Hypothalamus (tissue), 51 donors: ENCODE measurements at places on chromosomes 5 and 9.

DNA sequence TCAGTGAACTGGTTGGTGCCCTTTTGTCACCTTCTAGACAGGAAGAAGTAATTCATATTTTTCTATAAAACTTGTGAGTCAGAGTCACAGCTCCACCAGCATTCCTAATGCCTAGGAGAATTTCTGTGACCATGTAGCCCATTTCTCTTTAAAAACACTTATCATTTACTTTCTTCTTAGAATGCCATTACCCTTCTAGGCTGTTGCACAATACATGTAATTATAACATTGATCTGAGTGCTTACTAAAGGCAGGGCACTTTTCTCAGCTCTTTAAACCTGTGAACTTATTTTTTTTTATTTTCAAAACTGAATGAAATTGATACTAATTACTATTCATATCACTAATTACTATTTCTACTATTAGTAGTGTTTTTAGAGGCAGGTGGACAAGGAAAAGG is 373.7 kb downstream of the TLE4 start:
- no peak for DNase-seq

- DNase-seq = no peak
Measured at GRCh38 chr5:172010278-172010677, 3.8 kb upstream of the FBXW11 start.

GRCh38 chr9:127336506-127337352 is 60.2 kb upstream of the SLC2A8 start:
- no peak for DNase-seq

DNA sequence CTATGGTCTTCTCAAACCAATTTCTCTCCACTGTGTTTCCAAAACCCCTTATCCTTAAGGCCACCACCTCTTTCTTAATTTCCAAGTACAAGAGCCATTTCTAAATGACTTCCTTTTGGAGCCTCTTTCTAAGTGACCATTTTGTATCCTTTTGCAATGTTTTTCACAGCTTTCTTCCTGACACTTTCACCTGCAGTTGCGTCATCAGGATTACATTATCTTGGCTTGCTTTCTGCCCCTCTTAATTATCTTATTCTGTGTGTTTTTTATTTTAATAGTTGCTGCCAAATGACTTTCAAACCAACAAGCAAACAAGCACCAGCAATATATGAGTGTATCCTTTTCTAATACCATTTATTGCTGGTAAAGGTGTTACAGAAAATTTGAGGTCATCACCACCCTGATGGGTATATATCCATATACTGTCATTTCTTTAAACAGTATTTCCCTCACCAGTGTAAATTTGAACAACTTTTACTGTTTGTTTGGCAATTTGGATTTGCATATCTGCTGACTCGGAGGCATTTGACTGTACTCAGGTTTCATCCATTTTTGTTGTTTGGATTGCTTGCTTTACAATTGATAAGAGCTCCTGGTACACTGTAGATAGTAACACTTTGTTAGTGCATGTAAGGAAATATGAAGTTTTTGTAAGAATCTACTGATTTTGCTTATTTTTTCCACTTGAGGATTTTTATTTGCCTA is 5.4 kb upstream of the ANXA1 start:
- DNase-seq = no peak

- no peak for DNase-seq
Measured at GRCh38 chr5:131766689-131767088, 30.1 kb downstream of the FNIP1 start.

DNA sequence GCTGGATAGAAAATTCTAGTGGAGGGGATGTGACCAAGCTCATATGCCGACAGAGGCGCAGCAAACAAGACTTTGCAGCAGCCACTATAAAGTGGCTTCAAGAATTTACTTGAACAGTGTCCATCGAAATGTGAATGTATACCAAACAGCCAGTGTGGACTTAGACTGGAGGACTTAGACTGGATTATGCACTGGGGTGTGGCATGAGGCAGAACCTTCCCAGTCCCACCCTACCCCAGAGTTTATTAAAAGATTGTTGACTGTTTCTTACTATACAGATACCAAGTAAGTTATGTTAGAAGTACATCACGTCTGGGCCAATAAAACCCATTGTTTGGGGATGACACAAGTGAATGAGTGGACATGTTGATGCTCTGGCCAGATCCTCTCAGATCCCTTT is 561.3 kb upstream of the KLF4 start:
- no peak for DNase-seq

- no peak for DNase-seq
Measured at GRCh38 chr9:73200694-73201452, 49.2 kb downstream of the ANXA1 start.

DNA sequence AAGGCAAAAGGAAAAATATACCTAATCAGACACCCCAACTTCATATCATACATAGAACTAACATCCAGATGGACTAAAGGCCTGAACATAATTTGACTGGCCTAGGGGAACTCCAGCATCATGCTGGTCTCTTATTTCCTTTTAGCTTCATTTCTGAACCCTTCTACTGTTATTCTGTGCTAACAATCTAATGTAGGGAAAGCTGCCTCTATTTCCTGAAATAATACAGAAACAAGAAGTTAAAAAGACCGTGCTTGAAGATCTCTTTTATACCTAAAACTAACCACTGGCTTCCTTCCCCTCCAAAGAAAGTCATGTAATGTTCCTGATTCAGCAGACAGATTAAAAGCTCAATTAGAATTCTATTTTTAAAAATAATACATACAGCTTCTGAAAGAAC is 36.7 kb downstream of the LPAR1 start:
- no peak for DNase-seq

GRCh38 chr5:173664154-173664526 is 47.7 kb upstream of the BOD1 start:
- no peak for DNase-seq

GRCh38 chr9:137833721-137834613 is 43.6 kb upstream of the CACNA1B start:
- DNase-seq = no peak

- no peak for DNase-seq
Measured at GRCh38 chr5:176181271-176181855, 56.9 kb upstream of the SIMC1 start.

- DNase-seq = no peak
Measured at GRCh38 chr9:34450644-34451043, 7.7 kb downstream of the FAM219A start.

GRCh38 chr9:124797343-124798103 is 20.6 kb downstream of the OLFML2A start:
- no peak for DNase-seq

DNA sequence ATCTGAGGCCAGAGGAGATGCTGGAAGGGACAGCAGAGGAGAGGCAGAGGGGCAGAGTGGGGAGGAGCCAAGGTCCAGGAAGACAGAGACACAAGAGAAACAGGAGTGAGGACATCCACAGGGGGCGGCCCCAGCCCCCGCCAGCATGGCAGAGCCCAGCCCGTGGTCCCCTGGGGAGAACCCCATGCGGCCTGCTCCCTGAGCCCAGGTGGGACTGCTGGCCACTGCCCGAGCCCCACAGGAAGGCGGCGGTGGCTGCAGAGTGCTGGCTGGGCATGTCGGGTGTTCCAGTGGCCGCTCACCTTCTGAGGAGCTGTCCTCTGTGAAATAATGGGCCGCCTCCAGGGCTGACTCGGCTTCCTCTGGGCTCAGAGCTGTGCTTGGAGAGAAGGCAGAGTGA is 8.9 kb upstream of the MRNIP start:
- no peak for DNase-seq

DNA sequence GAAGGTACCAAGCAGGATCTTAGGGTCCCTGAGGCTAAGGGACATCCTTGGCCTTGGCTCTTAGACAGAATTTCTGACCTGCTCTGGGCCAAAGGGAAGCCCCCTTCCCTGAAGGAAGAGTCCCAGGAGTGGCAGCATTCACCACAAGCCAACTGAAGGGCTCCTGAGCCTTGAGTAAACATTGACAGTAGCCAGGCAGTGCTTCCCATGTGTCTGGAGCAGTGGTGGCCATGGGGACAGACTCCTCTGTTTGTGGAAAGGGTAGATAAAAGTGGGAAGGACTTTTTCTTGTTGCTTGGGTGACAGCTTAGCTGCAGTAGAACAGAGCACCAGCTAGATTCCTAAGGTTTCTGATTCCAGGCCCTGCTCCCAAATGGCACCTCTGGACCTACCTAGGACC is 61.4 kb upstream of the VLDLR start:
- DNase-seq = no peak

DNA sequence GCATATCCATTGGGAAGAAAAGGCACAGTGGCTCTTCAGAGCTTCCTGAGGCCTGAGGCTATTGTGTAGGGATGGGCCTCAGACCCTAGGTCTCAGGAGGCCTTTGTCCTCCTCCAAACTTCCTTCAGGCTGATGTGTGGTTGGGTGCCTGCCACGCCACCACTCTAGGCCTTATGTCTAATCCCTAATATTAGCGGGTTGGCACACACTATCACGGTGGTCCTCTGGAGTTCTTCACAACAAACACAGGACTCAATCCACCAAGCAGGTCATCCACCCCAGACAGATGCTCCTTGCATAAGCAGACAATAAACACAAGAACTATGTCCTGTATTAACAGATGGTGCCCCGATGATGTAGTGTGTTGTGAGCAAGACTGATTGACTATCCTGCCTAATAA is 31.0 kb upstream of the FSTL4 start:
- DNase-seq = no peak

GRCh38 chr5:51983161-51983560 is 599.9 kb downstream of the ISL1 start:
- no peak for DNase-seq
